GOT3 (cell line): ENCODE measurements at places on chromosomes 7 and 10.

DNA sequence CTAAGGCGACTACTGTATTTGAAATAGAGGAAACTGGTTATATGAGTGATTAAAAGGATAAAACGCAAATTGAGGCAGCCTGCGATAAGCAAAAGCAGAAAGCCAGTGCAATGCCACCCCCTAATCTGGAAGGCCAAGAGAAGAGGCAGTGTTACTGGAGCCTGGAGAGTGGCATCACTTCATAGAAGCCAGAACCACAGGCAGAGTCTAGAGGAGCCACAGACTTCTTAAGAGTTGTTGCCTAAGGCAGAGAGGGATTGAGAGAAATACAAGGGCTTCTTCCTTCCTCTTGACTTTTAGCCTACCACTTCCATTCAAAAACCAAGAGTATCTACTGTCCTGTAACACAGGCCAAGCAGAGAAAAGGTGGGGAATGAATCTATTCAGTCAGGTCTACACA lies 94.9 kb upstream of the SKAP2 start:
- no peak for DNase-seq

- no peak for DNase-seq
These were observed 10.9 kb downstream of the LDB3 start for GRCh38 chr10:86678999-86679792.

GRCh38 chr10:69338547-69339450 lies 60.5 kb downstream of the HK1 start:
- DNase-seq, result no peak

- DNase-seq, result no peak
These were observed 164.1 kb upstream of the C1GALT1 start for GRCh38 chr7:7018290-7018689.

DNA sequence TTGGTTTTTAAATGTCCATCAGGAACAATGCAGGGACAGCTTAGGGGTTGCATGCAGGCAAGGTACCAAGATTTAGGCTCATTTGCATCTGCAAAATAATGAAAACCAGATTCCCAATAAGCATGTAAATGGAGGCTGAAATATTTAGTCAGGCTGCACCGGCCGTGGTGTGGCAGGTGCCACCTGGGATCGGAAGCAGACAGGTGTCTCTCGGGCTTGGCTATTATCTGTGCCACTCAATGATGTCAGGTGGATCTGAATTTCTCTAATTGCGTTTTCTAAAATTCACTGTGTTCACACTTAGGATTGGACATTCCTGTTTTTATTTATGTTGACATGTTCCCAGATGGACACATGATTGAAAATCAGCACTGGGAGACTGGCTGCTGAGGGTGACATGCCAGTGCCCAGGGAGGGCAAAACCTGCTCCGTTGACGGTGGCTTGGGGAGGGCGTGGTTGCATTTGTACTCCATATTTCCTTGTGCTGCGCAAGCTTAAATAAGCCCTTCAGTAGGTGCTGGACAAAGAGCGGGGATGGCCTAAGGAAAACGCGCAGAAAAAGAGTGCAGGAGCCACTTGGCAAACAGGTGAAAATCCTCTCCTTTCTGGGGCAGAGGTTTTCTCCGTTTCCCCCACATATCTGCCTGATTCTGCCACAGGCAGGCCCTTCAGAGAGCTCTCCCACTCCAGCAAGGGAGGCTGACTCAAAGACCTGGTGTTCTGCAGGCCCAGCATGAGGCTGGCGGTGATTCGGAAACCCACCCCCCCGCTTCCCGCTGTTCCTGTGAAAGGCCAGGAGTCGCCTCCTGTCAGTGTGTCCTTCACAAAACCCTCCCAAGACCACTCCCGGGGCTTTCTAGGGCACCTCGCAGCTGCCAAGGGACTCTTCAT lies 142.5 kb downstream of the WDR37 start:
- DNase-seq, result no peak
